Skeletal muscle cell (primary cell): ENCODE measurements at places on chromosomes 2 and 18.

DNA sequence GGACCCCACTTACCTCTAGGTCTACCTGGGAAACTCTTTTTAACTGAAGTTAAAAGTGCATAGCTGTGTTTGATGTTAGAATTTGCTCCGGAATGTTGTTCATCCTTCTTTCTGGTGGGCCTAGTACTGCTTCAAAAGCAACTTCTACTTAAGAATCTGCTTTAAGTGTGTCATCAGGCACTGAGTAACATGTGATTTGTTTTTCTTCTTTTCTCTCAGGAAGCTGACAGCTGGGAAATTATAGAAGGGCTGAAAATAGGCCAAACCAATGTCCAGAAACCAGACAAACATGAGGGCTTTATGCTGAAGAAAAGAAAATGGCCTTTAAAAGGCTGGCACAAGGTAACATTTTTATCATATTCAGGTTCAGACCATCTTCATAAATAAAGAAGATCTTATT, 122.9 kb downstream of the PRKRA start:
- DNase-seq = no peak

DNA sequence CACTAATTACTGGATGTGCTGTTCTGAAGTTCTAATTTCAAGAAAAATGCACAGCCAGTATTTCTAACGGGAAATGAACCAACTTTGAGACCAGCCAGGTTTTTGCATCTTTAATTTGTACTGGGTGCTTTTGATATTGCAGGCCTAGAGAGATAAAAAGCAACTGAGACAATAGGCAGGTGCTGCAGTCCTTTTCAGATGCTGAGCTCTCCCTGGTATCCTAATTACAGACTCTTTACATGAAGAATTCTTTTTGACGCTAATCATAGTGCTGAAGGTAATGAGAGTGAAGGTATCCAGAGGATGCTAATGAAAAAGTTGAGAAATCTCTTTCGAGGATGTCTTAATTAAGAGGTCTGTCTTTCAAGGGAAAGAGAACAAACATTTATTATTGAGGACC, 85.1 kb downstream of the SERPINB8 start:
- no peak for DNase-seq

GRCh38 chr2:74864728-74865722, 31.1 kb downstream of the HK2 start:
- no peak for DNase-seq

DNA sequence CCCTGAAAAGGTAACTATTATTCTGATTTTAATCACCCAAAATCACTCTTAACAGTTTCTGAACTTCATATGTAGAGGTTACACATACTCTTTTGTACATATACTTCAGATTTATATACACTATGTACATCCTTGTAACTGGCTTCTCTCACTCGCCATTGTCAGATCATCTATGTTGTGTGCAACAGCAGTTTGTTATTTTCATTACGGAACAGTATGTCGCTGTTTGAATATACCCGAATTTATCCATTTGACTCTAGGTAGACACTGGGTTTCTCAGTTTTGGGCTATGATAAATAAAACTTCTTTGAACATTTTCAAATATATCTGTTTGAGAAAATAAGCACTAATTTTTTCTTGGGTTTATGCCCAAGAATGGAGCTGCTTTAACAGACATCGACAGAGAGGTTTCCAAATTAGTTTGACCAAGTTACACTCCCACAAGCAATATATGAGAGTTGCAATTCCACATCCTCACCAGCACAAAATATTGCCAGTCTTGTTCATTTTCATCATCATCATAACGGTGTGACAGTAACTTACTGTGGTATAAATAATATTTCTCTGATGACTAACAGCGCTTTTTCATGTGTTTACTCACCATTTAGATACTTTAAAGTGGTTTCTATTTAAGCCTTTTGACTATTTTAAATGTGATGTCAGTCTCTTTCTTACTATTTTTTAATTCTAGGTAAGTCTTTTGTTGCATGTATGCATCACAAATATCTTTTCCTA, 80.9 kb downstream of the SMC6 start:
- DNase-seq = peak; percentile 16

- DNase-seq = no peak
These were observed 159.5 kb downstream of the L3MBTL4 start for GRCh38 chr18:6255116-6255705.

GRCh38 chr2:162074632-162074895, 549 bp upstream of the DPP4 start:
- DNase-seq = no peak

DNA sequence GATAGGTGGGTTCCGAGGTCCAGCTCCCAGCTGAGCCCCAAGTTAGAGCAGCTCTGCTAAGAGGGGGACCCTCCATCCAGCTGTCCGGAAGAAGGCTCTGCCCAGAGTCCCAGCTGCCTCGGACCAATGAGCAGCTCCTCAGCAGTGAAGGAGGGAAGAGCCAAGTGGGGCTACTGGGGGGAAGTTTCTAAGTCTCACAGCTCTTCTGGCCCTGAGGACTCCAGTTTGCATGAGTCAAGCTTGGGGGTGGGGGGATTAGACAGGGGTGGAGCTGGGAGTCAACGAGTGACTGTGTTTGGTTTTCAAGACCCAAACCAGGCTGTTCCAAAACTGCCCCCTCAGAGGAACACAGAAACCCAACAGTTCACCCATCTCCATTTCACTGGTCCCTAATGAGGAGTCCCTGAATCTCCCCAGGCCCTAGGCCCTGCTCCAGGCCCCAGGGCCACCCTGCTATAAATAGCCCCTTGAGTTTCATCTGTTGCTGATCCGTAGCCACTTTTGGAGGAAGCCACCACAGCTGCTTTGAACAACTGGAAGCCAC, 100.9 kb downstream of the TNS1 start:
- DNase-seq = peak; percentile 52

- no peak for DNase-seq
These were observed 49.7 kb downstream of the BABAM2 start for GRCh38 chr2:27940090-27940671.

GRCh38 chr2:118661179-118661578, 186.3 kb downstream of the EN1 start:
- DNase-seq = no peak

DNA sequence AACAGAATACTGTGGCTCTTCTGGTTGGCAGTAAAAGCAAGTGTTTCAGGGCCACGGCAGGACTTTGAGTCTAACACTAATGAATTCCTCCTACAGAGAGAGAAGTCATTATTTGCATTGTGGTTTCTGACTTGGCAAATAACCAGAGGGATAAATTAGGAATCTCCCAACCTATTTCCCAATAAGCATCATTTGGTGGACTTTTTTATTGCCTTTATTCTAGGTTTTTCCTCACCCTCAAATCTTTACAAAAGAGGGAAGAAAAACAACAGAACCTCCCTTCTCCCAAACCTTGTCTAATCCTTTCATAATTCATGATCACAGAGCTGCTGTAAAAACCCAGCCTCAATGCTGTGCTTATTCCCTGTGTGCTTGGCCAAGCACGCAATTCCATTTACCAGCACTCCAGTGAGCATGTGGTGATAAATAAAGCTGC, 179.7 kb downstream of the AGPS start:
- peak; percentile 16 for DNase-seq

GRCh38 chr2:132415915-132416722, 486 bp upstream of the GPR39 start:
- peak; percentile 95 for DNase-seq

DNA sequence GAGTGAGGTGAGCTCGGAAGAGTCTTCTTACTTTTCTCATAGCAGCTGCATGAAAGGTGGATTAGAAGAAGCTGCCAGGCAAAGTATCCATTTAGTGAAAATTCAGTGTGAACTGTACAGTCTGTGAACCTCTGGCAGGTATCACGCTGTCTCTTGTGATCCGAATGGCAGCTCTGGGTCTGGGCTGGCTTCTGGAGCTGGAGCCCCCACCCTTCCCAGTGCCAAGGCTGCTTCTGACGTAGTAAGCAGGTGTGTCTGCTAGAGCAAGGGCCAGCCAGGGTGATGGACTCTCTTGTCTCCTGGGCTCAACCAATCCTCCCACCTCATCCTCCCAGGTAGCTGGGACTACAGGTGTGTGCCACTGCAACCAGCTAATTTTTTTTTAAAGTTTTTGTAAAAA, 14.0 kb upstream of the NTSR2 start:
- DNase-seq = no peak

DNA sequence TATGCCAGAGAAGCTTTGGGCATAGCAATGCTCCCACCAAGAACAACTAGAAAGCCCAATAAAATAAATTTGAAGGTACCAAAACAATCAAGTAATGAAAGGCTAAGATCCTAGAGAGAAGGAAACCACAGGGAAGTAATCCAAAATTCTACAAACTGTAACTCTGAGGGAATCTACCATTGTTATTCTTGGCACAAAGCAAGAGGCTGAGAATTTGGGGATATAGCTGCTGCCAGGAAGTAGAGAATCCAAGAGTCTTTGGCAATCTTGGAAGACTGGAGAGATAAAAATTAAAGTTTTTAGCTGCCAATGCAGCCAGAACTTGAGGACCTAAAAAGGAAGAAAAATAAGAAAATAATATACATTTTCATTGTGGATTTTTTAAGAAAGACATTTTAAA, 68.5 kb downstream of the PIGN start:
- peak; percentile 58 for DNase-seq

DNA sequence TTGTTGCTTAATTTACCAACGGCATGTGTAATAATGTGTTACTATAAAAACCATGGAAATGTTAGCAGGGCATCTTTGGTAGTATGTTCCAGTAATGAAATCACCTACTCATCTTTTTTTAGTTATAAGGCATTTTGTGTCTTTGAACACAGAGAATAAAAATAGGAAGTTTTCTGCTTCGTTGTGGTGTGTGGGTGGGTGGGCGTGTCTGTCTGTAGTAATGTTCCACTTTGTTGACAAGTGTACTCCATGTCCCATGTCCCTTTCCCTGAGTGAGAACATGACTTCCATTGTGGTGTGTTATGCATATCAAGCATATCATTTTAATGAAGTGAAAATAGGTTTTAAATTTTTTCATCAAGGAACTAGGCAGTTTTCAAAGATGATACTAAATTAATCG, 149.3 kb downstream of the VWC2L start:
- DNase-seq = no peak

DNA sequence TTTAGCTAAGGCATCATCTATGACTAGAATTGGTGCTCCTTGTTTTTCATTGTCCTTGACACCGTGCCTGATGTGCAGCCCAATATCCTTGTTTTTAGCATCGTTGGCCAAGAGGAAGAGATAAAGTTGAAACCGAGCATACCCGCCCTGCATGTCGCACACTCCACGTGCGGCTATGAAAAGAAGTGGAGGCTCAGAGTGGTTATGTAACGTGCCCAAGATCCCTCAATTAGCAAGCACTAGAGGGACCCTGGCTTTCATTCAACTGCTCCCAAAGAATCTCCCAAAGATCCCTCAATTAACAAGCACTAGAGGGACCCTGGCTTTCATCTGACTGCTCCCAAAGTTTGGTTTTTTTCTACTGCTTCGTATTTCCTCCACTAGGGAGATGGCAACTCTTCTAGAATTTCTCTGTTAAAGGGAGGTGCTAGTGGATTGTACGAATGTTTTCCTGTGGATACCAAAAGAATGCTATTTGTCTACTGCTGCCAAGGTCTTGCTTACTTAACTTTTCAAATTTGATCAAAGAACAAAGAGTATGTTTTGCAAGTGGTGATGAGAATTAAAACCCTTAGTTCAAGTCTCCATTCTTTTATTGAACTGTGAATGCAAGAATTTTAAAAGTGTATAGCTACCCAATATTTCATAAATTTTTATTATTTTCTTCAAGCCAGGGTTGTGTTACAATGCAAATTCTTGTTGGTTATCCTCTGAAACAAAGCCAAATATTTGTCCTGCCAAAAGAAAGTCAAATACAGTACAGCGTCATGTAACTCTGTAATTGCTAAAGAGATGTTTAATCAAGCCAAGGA, 92.1 kb downstream of the AOX1 start:
- peak; percentile 32 for DNase-seq

- DNase-seq = peak; percentile 95
These were observed 167.9 kb upstream of the NXPH2 start for GRCh38 chr2:138948070-138948539.

GRCh38 chr2:32652555-32653209, 24.8 kb downstream of the TTC27 start:
- DNase-seq = no peak

- no peak for DNase-seq
These were observed 2.3 kb upstream of the GLI2 start for GRCh38 chr2:120733238-120733932.

DNA sequence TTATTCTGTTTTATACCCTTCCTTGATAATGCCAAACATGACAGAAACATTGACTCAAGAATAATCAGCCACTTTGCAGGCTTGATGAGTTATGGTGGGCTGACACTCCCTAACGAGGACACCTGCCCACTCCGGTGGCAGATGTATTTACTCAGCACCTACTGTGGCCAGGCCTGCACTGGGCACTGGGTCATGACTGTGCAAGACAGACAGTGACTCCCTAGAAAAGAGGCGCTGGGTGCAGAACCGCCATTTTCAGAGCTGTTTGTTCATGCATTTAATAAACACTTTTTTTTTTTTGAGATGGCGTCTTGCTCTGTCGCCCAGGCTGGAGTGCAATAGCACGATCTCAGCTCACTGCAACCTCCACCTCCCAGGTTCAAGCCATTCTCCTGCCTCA, 32.5 kb downstream of the SNED1 start:
- DNase-seq = no peak

DNA sequence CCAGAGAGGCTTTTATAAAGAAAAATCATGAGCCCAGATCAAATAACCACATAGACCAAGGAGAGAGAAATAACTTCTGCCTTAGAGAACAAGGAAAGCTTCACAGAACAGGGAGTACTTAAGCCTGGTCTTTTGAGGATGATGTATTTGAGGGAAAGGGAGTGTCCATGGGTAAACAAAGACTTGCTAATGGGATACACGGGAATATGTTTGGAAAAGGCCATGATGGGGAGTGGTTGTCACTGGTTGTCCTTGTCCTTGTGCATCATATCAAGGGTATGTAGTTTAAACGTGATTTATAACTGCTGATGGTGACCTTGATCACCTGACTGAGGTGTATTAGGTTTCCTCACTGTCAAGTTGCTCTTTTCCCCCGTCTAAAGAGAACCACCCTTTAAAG, 169.9 kb downstream of the FAM210A start:
- no peak for DNase-seq

DNA sequence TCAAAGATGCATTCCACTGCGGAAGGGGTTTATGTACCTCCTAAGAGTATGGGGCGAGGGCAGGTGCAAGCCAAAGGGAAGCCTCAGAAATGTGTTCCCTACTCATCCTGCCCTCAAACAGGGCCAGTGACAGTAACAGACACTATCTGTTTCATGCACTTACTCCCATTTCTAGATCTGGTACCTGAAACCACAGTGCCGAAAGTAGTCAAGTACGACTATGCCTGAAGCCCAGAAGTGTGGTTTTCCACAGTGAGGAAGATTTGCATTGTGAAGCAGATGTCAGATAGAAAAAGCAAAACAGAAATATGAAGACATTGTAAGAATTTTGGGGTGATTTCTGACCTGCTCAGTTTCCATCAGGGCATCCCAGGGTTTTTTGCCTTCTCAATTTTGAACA, 748.7 kb downstream of the RNF144A start:
- DNase-seq = no peak
